ENCODE measurements at places on chromosomes 5 and 9. TPM values are rescaled to one million over a fixed set of nuclear protein-coding genes. Genes with fewer than 3 reads are reported as not detected.

DNA sequence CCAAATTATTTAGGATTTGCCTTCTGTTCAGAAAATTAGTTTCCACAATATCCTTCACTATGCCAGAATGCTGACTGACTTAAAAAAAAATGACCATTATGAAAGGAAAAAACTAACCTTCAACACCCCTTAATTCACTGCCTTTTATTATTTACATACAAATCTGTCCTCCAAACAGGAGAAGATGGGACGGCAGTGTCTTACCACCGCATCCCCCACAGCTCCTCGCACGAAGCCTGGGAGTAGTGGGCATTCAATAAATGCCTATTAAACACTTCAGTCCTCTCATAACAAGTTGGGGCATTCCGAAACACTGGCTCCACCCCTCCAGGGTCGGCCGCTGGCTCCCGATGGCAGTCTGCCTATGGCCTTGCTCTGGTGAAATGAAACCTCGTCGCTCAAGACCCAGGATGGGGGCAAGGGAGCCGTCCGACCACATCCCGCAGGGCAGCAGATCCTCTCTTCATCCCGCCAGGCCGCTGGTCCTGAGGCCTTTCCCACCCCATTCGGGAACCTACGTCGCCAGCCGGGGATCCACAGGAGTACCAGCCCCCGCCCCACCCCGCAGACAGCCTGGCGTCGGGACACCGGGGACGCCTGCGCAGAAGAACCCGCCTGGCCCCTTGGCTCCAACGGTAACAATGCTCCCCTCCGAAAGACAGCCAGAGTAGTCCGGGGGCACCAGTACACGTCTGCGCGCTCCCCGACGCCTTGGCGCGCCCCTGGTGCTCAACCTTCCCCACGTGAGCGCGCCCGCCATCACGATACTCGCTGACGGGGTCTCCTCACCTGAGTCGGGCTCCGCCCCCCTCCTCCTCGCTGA, 613 bp downstream of the ZBTB5 start:
- DNase-seq: peak; percentile 84

MYO10 gene
- total RNA-seq: 38.8 TPM

- no peak for DNase-seq
These were observed 301.3 kb downstream of the PARP8 start for GRCh38 chr5:50967563-50968355.

NXNL2 gene
- 1.1 TPM for total RNA-seq

DNA sequence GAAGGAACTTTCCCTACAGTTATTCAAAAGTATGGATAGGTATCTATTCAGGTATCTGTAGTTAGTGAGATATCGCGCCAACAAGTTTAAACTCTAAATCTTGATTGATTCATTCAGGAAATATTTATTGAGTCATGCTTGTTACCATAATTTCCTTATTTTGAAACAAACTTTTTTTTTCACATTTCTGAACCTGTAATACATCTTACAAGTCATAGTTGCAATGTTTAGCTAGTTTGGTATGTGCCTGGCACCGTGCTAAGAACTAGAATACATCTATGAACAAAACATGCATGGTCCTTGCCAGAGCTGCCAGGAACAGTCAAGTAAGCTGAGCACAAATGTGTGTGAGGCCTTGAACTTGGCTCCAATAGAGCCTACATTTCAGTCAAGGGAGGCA, 226.4 kb downstream of the PCSK5 start:
- no peak for DNase-seq

- no peak for DNase-seq
These were observed 187.9 kb downstream of the MAN2A1 start for GRCh38 chr5:109877670-109878045.

DNA sequence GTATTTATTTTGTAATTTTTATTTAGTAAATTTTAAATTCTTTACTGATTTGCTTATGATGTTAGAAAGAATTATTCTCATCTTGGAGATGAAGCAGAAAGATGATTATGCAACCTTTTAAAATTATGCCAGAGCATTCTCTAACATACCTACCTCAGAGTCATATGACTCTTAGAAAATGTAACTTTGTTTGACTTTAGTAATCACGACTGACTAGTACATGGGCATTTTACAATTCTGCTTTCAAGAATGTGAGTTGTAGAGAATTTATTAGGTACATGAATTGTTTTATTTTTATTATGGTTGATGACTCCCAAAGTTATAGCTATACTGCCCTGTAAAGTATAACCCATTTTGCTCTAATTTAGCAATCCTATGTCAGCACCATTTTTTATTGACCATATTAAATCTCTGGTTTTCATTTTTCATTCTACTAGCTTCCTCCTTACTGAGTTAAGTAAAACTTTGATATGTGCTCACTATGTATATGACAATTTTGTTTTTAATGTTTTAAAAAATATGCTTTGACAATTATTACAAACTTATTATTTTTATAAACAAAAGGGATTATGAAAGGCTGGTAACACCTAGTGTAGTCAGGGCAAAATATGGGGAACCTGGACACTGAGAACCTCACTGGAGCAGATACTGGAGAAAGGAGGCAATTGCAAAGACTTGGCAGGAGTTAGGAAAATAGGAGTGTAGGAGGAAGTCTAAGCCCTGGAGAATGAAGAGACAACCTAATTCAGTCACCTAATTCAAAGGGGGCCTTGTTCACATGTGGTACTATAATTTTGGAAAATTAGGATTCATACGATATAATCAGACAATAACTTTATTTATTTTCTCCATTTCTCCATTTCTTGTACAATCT, 249.7 kb upstream of the DAB2 start:
- no peak for DNase-seq

GRCh38 chr9:124839612-124840299, 13.5 kb upstream of the WDR38 start:
- DNase-seq: no peak

DNA sequence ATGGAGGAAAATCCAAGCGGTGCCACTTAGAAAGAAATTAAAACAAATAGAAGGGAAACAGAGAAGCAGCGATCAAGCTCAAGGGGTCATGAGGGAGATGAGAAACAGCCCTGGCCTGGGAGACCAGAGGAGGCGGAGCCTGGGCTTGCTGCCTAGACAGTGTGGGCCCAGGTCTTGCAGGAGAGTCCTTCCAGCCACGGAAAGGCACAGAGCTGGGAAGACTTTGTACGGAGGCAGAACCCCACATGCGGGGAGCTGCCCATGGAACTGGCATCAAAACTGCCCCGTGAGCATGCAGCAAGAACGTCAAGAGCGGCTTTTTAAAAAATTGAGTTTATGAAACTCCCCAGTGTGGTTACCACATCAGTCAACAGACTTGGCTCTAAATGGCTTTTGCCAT, 119.4 kb downstream of the IRX1 start:
- DNase-seq: no peak

DNA sequence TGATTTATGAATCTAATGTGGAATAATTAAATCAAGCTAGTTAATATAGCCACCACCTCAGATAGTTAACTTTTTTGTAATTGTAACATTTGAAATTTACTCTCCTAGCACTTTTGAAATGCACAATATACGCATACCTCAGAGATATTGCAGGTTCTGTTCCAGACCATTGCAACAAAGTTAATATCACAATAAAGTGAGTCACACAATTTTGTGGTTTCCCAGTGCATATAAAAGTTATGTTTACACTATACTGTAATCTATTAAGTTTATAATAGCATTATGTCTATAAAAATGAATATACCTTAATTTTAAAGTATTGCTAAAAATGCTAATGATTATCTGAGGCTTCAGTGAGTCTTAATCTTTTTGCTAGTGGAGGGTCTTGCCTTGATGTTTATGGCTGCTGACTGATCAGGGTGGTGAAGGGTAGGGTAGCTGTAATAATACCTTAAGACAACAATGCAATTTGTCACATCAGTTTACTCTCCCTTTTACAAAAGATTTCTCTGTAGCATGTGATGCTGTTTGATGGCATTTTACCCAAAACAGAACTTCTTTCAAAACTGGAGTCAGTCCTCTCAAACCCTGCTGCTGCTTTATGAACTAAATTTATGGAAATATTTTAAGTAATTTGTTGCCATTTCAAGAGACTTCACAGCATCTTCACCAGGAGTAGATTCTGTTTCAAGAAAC, 235.1 kb upstream of the ADAMTSL1 start:
- DNase-seq: peak; percentile 28

C5orf52 gene
- total RNA-seq: not detected

CCNG1 gene
- 191 TPM for total RNA-seq

DNA sequence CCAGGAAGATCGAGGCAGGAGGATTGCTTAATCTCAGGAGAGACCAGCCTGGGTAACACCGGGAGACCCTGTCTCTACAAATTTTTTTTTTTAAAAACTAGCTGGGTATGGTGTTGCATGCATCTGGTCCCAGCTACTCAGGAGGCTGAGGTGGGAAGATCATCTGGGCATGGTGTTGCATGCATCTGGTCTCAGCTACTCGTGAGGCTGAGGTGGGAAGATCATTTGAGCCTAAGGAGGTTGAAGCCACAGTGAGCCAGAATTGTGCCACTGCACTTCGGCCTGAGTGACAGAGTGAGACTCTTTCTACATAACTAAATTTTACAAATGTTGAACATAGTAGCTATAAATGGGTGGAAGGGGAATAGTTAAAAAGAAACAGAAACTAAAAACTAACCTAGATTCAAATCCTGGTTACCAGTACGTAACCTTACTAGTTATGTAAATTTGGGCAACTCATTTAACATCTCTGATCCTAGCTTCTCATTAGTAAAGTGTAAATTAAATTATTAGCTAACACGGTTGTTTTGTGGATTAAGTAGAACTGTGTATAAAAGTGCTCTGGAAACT, 41.7 kb downstream of the TMEM161B start:
- DNase-seq: no peak

HRH2 gene
- not detected for total RNA-seq

COL15A1 gene
- 0.22 TPM for total RNA-seq

PCDHA6 gene
- not detected for total RNA-seq

- no peak for DNase-seq
These were observed 293.9 kb downstream of the ADGRV1 start for GRCh38 chr5:90852531-90852930.

SCGB3A2 gene
- not detected for total RNA-seq

GRCh38 chr9:119160551-119160950, 208.7 kb downstream of the BRINP1 start:
- DNase-seq: no peak

GPR151 gene
- total RNA-seq: not detected

DNA sequence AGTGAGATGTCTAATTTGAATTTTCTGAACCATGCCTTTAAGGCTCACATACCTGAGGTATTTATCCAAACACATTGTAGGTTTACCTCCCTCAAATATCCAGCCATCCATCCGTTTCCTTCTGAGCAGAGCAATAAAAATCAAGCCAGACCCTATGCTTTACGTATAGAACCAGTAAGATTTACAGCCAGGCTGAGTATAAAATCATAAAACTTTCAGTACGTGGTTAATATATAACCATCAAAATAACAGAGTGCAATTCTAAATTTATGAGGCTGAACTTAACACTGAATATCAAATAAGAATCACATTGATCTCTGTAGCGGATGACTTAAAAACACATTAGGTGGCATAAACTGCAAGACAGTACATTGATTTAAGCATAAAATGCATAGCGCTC, 877.9 kb upstream of the WWC1 start:
- no peak for DNase-seq

DNA sequence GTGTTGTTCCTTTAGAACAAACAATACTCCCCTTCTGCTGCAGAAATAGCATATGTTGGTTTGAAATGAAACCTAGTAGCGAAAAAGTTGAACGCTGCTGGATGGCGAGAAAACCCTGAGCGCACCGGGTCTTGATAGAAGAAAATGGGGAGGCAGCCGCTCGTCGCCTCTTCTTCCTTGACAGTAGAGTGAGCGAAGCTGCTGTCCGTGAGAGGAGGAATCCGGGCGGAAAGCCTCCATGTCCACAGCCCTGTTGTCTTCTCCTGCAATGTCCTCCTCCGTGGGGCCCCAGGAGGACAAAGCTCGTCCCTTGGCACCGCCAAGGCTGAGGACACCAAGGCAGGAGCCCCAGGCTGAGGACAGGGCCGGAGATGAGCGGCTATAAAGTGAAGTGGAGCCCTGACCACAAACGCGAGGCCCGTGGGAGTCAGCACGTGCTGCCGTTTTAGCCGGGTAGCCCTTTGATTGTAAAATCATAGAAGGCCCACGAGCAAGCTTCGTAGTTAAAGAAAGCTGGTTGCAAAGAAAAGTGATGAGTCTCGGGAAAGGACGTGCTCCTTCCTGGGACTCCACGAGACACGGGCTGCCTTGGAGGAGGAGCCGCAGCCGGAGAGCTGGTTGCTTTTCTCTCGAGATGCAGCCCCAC, 35.6 kb downstream of the MRPL36 start:
- DNase-seq: no peak

DNA sequence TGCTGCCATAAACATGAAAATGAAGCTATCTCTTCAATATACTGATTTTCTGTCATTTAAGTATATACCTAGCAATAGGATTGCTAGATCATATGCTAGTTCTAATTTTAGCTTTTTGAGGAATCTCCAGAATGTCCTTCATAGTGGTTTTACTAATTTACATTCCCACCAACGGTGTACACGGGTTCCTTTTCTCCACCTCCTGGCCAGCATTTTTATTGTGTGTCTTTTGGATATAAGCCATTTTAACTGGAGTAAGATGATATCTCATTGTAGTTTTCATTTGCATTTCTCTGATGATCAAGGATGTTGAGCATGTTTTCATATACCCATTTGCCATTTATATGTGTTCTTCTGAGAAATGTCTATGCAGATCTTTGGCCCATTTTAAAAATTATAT, 446.5 kb downstream of the GABRG2 start:
- DNase-seq: no peak

FAM81B gene
- total RNA-seq: not detected

BRD3OS gene
- total RNA-seq: 9.2 TPM

PNPLA7 gene
- not detected for total RNA-seq

- peak; percentile 55 for DNase-seq
These were observed 144.6 kb downstream of the CCDC171 start for GRCh38 chr9:15697446-15697851.

DNA sequence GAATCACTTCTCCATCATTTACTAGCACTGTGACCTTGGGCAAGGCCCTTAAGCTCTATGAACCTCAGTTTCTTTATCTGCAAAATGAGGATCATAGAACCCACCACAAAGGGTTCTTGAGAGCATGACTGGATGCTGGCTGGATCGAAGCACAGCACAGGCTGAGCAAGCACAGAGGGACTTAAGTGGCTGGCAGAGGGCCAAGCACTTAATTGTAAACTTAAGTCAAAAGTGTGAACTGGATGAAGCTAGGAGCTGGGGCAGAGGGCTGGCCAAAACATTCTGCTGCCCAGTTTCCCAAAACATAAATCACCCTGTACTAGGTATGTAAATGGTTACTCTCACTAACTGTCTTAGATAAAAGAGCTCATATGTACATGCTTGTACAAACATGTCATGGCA, 112.3 kb upstream of the WWC1 start:
- DNase-seq: no peak

Data from SJSA1 (cell line).